ELR (cell line): ENCODE measurements at places on chromosomes 11 and 22.
A peak's percentile ranks its signal among the peaks of the same experiment; 100 is the strongest.

DNA sequence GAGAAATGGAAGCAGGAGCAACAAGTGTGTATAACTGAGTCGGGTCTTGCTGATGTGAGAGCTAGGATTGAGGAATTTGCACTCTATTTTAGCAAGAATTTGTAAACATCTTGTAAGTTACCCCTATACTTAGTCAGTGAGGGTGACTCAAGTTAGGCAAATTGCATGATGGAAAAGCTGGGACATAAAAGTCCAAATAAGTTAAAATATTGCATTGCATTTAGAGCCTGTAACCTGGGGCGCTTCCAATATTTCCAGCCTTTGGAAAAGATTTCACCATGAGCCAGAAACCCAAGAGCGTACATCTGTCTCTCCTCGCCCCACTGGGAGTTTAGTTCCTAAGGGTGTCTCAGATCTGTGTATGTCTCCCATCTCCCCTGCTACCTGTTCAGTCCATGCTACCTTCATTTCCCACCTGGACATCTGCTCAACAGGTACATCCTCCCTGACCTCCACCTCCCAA is 37.0 kb upstream of the ACCSL start:
- peak; percentile 39 for DNase-seq

GRCh38 chr11:132073787-132074186 is 703.4 kb downstream of the NTM start:
- no peak for DNase-seq

DNA sequence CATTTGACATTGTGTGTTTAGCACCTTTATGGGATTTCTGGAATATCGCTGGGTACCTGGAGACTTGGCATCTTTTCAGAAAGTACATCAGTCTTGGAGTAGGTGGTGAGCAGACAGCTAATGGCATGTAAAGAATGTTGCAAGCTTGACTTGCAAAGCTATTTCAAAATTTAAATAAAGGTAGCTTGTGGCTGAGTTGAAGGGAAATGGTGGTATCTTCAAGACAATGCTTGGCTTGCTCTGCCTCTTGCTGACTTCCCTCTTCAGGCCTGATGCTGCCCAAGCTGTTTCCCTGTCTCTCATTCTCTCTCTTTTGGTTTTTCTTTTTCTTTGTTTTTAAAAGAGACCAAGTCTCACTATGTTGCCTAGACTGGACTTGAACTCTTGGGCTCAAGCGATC is 13.2 kb downstream of the ZNRF3 start:
- no peak for DNase-seq

DNA sequence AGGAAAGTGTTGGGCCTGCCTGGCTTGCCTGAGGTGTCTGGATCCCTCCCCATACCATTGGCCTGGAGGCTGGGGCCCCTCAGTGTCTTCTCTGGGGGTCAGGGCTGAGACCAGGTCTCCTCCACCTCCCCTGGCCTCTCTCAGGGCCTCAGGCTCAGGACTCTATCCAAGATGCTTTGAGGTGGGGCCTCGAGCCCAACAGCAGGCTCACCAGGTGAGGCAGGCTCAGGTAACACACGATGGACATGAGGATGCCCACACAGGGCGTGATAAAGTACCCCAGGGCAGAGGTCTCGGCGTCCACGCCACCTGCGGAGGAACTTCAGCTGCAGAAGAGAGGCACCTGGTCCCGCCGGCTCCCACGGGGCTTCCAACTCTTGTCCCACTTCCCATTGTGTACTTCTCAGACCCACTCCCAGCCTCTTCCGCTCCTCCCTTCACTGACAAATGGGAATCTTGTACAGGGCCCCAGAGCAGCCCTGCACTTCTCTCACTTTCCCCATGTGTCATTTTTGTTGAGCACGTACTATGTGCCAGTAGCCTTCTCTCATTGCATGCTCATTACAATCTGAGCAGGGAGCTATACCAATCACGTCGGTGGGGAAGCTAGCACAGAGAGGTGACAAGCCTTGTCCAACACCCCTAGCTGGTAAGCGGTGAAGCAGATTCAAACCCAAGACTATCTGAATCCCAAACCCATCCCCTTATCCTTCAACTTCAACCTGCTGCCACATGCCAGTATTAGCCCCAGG is 3.8 kb downstream of the SLC29A2 start:
- no peak for DNase-seq

GRCh38 chr11:125261588-125261987 is 97.0 kb downstream of the PKNOX2 start:
- no peak for DNase-seq

DNA sequence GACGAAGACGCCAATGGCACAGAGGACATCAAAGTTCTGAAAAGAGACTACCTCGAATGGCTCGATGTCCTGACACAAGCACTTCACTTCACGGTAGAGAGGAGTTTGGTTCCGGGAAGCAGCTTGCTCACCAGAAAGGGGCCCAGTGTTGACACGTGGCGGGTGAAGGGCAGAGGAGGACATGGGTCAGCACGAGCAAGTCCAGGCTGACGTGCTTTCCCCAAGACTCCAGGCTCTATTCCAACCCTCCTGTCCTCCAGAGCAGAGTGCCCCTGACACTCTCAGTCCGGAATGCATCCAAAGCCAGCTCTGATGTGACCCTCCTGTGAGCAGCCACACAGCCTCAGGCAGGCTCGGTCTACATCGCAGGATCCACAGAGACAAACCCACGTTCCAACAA is 77.5 kb upstream of the BID start:
- no peak for DNase-seq

- peak; percentile 96 for DNase-seq
These were observed 198.5 kb upstream of the CTSC start for GRCh38 chr11:88535916-88536547.

GRCh38 chr11:58866788-58867187 is 22.3 kb upstream of the GLYATL2 start:
- DNase-seq: peak; percentile 72

DNA sequence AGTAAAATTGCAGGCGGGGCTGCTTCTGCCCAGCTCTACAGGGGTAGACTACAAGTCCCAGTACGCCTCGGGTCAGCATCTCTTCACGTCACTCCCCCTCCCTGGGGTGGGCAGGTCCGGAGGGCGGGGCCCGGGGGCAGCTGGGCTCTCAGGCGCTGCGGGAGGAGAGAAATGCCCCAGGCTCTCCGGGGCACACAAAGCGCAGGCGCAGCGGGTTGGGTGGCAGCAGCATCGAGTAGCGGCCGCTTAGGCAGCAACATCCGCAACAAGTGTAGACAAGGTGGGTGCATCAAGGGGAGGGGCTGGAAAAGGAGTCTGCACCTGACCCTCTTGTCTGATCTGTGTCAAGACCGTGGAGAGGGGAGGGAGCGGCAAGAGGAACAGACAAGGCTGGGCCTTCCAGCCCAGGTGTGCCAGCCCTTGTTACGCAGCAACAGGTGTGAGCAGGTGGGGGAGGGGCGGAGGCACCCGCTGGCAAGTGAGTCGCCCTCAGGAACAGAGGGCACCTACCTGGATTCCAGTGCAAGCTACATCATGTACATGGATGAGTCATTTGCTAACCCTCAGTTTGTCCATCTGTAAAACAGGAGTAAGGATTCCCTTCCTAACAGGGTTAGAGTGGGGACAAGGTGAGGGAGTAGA is 1.2 kb downstream of the PLEKHB1 start:
- DNase-seq: peak; percentile 83

GRCh38 chr11:11814614-11815452 is 26.9 kb upstream of the USP47 start:
- no peak for DNase-seq

DNA sequence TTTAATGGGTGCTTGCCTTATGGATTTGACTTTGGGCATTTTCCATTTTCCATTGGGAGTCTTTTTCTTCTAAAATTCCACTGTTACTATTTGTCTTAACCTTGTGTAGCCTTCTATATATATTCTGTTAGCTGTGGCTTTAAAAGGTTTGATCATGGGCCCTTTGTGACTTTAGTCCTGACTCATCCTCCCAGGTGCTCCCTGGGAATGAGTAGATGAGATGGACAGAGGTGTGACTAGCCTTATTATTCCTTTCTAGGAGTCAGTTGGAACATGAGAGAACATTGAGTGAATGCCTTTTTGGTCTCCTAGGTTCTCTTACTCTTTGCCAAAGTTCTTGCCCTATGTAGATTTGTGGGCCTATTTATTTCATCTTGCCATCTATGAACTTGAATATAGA is 39.0 kb downstream of the DDX10 start:
- DNase-seq: no peak
